ENCODE measurements at places on chromosomes 6 and 20. TPM values are rescaled to one million over a fixed set of nuclear protein-coding genes. Genes with fewer than 3 reads are reported as not detected.

DNA sequence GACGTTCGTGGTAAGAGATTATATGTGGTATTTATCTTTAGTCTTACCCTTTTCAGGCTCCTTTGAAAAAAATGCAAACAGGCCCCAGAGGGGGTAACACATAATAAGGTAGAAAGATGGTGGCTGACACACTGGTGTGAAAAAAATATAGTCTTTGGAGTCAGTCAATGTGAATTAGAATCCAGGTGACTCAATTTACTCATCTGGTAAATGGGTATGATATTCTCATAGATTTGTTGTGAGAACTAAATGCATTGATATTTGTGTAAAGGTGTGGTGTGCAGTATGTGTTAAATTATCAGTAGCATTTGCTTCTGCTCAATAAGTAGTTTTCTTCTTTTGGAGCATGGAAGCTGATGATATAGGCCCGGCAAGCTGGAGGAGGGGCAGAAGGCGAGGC is 25.7 kb downstream of the CD83 start:
- H3K27ac ChIP-seq = no peak overlapping the region
- no peak for DNase-seq
- H3K27me3 ChIP-seq = no peaks in the 10 kb centered on the region
- H3K4me1 ChIP-seq = peaks cover 16% of the 10 kb centered on the region
- no peaks in the 10 kb centered on the region for H3K36me3 ChIP-seq

Gene FERMT1
- 29.3 TPM for total RNA-seq

DNA sequence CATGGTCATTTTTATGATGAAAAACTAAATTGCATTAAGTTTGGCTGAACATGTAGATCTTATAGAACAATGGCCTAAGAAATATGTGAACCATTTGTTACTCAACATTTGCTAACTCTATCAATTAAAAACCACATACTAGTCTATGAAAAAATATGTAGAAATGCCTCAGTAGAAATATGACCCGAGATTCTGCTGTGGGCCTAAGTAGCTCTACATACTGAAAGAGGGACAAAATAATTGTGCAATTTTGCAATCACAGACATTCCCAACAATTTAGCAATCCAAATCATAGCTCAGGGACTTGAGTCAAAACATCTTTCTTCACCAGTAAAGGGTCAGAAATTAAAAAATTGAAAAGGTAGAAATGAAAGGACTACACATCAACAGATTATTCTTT is 619.0 kb downstream of the FRK start:
- DNase-seq = no peak
- H3K27ac ChIP-seq = no peak overlapping the region
- no peaks in the 10 kb centered on the region for H3K27me3 ChIP-seq
- no peaks in the 10 kb centered on the region for H3K36me3 ChIP-seq
- no peaks in the 10 kb centered on the region for H3K4me1 ChIP-seq

Gene LY6G6F
- total RNA-seq = not detected

- no peaks in the 10 kb centered on the region for H3K36me3 ChIP-seq
- no peak overlapping the region for H3K4me3 ChIP-seq
- H3K4me1 ChIP-seq = peaks cover 3% of the 10 kb centered on the region
- H3K27ac ChIP-seq = no peak overlapping the region
- DNase-seq = no peak
Measured at GRCh38 chr20:23588434-23589403, 17.0 kb downstream of the CST9 start.

DNA sequence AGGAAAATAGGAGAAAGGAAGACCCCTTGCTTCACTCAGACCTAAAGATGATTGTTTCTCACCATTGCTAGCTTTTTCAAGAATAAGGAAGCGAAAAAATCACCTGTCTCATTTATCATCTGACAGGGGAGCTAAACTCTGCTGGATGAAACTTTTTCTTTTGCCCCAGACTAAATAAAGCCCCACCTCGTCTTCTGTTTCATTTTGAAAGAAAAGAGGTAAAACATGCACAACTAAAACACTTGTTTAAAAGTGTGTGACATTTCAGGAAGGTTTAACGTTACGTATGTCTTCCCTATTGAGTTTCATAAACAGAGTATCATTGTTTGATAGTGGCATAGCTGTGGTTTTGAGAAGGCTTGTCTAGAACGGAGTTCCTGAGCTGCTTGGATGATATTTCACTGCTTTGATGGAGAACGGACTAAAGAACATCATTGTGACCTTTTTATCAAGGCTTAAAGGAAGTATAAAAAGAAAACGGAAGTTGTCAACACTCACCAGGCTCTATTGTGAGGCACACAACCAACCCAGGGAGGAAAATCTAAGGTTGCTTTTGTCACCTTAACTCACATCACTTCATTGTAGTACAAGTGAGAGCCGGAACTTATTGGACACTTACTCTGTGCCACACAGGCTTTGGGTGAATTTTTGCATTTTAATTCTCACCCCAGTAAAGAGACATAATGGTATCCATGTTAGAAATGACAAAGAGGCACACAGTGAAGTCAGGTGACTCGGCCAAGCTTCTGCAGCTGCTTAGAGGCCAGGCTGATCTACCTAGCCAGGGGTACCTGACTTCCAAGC is 29.5 kb downstream of the TSHZ2 start:
- no peak overlapping the region for H3K27ac ChIP-seq
- peak overlapping the region; percentile 9 for H3K4me3 ChIP-seq
- H3K4me1 ChIP-seq = no peaks in the 10 kb centered on the region
- no peak for DNase-seq
- H3K27me3 ChIP-seq = no peaks in the 10 kb centered on the region

DNA sequence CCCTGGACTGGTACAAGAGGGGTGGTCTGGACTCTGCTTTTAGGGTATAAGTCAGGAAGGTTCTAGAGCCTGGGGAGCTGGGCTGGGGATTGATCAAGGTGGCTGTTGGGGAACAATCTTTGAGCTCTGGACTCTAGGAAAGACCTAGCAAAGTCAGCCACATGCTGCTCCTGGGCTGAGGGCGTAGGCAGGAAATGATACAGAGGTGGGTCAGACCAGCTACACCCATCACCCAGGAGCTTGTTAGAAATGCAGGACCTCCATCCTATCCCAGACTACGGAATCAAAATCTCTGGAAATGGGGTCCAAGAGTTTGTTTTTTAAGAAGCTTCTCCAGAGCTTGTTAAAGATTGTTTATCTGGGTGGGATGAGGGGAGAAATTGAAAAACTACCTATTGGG is 9.4 kb downstream of the ADTRP start:
- DNase-seq = no peak
- peak overlapping the region; percentile 91 for H3K27ac ChIP-seq
- no peak overlapping the region for H3K4me3 ChIP-seq
- no peaks in the 10 kb centered on the region for H3K36me3 ChIP-seq
- H3K4me1 ChIP-seq = peaks cover 47% of the 10 kb centered on the region
- no peaks in the 10 kb centered on the region for H3K27me3 ChIP-seq

- no peaks in the 10 kb centered on the region for H3K27me3 ChIP-seq
- no peak overlapping the region for H3K27ac ChIP-seq
- H3K36me3 ChIP-seq = peaks cover 54% of the 10 kb centered on the region
- H3K4me1 ChIP-seq = no peaks in the 10 kb centered on the region
Measured at GRCh38 chr6:56567501-56567900, 75.2 kb downstream of the DST start.

- peak; percentile 18 for DNase-seq
- H3K36me3 ChIP-seq = no peaks in the 10 kb centered on the region
- H3K27me3 ChIP-seq = no peaks in the 10 kb centered on the region
- H3K27ac ChIP-seq = no peak overlapping the region
- H3K4me1 ChIP-seq = no peaks in the 10 kb centered on the region
- H3K4me3 ChIP-seq = peak overlapping the region; percentile 20
Measured at GRCh38 chr6:20319520-20320357, 81.9 kb upstream of the E2F3 start.

DNA sequence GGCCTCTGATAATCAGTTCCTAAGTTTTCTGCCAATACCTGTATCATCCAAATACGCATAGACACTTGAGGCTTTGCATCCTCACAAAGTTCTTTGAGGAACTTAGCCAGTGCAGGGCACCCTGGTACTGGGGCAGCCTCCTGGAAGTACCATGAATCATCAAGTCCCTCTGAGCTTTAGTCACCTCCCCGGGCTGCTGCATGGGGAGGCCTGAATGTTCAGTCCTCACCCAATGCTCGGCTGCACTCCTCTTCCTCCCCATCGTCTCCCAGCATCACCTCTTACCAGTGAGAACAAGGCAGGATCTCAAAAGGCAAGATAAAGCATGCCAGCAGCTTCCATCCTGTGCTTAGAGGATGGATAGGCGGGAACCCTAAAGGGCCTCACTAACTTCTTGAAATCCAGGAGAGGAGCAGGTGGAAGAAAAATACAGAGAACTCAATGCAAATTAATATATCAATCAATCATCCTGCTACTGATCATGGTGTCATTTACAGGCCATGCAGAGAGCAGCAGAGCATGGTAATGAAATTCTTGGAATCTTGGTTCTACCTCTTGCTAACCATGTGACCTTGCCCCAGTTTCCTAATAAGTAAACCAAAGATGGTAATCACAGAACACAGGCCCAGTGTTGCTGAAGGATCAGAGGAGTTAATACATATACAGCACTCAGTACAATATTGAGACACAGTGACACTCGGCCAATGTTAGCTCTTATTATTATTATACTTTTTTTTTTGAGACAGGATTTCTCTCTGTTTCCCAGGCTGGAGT is 4.7 kb upstream of the CCN6 start:
- no peaks in the 10 kb centered on the region for H3K27me3 ChIP-seq
- no peaks in the 10 kb centered on the region for H3K36me3 ChIP-seq
- H3K4me1 ChIP-seq = no peaks in the 10 kb centered on the region
- no peak overlapping the region for H3K4me3 ChIP-seq

DNA sequence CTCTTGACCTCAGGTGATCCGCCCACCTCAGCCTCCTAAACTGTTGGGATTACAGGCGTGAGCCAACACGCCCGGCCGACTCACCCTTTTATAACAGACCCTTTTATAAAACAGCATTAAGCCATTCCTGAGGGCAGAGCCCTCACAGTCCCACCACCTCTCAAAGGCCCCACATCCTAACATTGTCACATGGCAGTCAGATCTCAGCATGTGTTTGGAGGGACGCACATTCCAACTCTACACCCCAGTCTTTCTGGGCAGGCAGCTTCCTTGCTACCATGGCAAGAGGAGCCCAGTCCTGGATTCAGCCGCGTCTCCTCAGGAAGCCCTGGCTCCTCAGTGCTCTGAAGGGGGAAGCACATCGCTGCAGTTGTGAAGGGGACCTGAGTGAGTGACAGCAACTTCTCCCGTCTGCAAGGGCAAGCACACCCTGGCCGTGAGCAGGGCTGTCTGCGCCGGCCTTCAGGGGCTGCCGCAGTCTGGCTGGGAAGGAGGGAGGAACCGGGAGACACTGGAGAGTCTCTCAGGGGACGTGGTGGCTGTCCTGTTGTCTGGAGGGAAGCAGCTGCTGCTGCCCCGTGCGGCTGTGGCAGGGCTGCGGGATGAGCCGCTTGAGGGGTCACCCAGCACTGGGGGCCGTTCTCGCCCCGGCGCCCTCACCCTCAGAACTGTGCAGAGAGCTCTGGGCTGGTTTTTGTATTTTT is 15.9 kb downstream of the OSBPL2 start:
- no peak for DNase-seq
- peaks cover 14% of the 10 kb centered on the region for H3K36me3 ChIP-seq
- H3K4me3 ChIP-seq = no peak overlapping the region
- H3K27me3 ChIP-seq = no peaks in the 10 kb centered on the region

GRCh38 chr20:38001981-38002380 is 31.3 kb downstream of the TTI1 start:
- no peaks in the 10 kb centered on the region for H3K27me3 ChIP-seq
- no peak overlapping the region for H3K27ac ChIP-seq
- no peak for DNase-seq
- no peaks in the 10 kb centered on the region for H3K4me1 ChIP-seq

DNA sequence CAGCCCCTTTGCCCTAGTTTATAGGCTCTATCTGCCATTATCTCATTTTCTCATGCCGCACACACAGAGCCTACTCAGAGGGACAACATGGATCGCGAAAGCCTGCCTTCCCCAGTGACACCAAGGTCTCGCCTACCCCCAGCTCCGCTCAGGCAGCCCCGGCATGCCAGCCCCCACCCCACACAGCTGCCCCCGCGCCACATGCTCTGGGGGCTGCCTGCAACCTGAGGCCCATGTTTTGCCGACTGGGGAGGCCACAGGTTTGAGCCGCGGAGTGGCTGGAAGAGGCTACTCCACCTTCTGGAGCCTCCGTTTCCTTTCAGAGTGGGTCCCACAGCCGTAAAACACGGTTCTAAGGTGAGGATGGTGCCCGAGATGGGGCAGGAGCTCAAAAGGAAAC is 102.1 kb downstream of the ASXL1 start:
- peaks cover 13% of the 10 kb centered on the region for H3K4me1 ChIP-seq
- H3K27me3 ChIP-seq = no peaks in the 10 kb centered on the region
- DNase-seq = no peak
- no peak overlapping the region for H3K4me3 ChIP-seq
- peaks cover 10% of the 10 kb centered on the region for H3K36me3 ChIP-seq

GRCh38 chr6:32174416-32174815 is 1.5 kb downstream of the AGPAT1 start:
- peaks cover 57% of the 10 kb centered on the region for H3K4me1 ChIP-seq
- H3K4me3 ChIP-seq = no peak overlapping the region
- no peak overlapping the region for H3K27ac ChIP-seq
- H3K36me3 ChIP-seq = peaks cover under 1% of the 10 kb centered on the region
- no peaks in the 10 kb centered on the region for H3K27me3 ChIP-seq

Gene JPH2
- total RNA-seq = 2.4 TPM

- no peaks in the 10 kb centered on the region for H3K4me1 ChIP-seq
- H3K27me3 ChIP-seq = no peaks in the 10 kb centered on the region
- no peak overlapping the region for H3K4me3 ChIP-seq
- no peaks in the 10 kb centered on the region for H3K36me3 ChIP-seq
- H3K27ac ChIP-seq = no peak overlapping the region
- no peak for DNase-seq
Measured at GRCh38 chr6:14933183-14933544, 312.7 kb upstream of the JARID2 start.
